ENCODE measurements at places on chromosomes 3 and 15.

GRCh38 chr3:126179825-126180476 is 435 bp downstream of the ALDH1L1 start:
- DNase-seq = no peak

DNA sequence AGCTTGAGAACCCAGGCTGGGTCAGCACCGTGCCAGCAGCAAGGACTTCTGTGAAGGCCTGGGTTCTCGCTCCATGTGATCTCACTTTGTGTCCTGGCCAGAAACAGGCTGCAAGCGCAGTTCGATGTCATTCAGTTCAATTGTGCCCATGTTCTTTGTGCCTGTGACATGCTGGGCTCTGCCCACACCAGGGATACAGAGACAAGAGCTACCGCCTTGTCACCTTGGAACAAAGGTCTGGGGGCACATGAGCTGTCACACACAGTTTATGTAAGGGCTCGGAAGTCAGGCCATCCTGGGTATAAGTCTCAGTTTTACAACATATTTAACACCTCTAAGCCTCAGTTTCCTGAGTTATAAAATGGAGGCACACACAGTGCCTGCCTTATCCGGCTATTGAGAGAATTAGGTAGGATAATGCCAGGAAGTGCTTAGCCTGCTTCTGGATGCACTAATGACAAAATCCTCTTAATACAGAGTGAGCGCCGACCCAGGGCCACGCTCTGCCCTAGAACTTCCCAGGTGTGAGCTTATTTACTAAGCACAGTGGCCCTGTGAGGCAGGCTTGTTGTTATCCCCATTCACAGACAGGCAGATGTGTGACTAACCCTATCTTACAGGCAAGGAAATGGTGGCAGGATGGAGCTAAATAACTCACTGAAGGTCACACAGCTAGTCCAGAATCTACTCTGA is 50.4 kb upstream of the LIMD1 start:
- DNase-seq = no peak

GRCh38 chr3:117597865-117598264 is 888.3 kb downstream of the TUSC7 start:
- no peak for DNase-seq

DNA sequence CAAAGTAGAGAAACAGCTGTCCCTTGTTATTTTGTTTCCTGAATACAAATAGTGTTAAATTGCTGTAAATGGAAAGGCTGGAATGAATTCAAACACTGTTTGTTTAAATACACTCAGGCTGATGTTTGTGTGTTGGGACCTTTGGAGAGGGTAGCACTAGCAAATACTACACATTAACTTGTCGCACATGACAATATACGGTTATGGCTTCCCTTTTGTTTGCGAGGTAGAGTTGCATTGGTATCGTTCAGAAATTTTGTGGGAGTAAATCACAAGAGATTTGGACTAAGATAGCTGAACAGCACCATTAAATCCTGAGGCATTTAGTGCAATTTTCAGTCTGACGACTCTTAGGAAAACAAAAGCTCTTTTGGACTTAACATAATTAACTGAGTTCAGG is 213.0 kb upstream of the ROBO2 start:
- no peak for DNase-seq

DNA sequence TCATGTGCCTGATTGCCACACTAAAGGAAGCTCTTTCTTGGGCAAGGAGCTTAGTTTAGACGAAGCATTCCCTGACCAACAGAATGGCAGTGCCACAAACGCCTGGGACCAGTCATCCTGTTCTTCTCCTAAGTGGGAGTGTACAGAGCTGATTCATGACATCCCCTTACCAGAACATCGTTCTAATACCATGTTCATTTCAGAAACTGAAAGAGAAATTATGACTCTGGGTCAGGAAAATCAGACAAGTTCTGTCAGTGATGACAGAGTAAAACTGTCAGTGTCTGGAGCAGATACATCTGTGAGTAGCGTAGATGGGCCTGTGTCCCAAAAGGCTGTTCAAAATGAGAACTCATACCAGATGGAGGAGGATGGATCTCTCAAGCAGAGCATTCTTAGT is 18.4 kb downstream of the SENP5 start:
- DNase-seq = no peak
